ENCODE measurements at places on chromosomes 2 and 18. TPM values are rescaled to one million over a fixed set of nuclear protein-coding genes. Genes with fewer than 3 reads are reported as not detected.

GREB1 gene
- total RNA-seq, result 0.52 TPM

GRCh38 chr18:36448384-36449290 is 151.1 kb downstream of the FHOD3 start:
- no peak for DNase-seq

SERPINB13 gene
- total RNA-seq, result not detected

CABYR gene
- 9.8 TPM for total RNA-seq

COL3A1 gene
- total RNA-seq, result 7,827 TPM

DNA sequence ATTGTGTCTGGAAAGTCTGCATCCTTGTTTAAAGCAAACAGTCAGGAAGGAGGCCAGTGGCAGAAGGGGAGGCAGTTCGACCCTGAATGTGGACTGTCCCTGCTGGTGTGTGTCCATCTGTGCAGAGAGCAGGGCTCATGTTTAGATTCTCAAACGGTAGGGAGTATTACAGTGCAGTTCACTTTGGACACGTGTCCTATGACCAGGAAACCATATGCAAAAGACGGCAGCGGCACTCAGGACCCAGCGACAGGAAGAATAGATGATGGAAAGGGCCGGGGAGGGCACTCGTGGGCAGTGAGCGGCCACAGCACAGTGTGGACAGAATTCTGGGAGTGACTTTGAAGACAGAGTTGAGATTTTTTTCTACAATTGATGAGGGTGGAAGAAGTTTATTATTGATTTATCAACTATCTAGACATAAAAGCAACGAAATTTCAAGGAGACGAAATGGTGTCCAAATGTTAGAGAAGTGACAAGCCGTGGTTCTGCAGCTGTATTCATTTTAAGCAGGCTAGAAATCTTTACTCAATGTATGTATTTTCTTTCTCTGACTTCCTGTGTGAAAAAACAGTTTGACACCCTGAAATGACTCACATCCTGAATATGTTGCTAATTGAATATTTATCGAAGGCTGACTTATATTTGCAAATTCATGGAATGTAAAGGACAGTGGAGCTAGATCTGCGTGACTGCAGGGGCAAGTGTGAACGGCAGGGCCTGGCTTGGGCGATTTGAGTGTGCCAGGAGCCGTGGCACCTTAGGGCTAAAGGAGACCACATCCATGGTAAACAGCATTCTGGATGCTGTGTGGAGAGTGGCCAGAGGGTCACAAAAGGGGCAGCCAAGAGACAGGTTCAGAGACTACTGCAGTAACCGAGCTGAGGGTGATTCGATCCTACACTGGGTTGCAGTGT is 214.2 kb downstream of the PTGR3 start:
- no peak for DNase-seq

- no peak for DNase-seq
These were observed 27.4 kb downstream of the MARCHF4 start for GRCh38 chr2:216344950-216345300.

DNA sequence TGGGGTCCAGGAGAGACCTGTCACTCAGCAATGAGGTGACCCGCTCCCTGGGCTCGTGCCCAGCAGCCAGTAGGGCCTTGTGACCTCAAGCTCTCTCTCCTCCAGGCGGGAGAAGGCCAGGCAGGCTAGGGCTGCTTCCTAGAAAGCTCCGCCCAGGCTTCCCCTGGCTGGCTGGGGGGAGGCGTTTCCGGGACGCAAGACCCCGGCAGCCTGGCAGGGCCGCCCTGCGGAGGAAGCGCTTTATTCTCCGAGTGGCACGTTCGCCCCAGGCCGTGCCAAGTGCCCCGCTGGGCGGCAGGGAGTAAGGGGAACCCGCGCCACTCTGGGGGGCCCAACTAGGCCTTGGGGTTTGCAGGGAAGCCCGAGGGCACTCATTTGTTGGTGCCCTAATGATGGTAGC is 21.2 kb upstream of the EPAS1 start:
- no peak for DNase-seq

- no peak for DNase-seq
These were observed 10.2 kb upstream of the CHN1 start for GRCh38 chr2:175015340-175015739.

GRCh38 chr2:202069170-202070067 is 3.6 kb upstream of the KIAA2012 start:
- no peak for DNase-seq

EHBP1 gene
- 48.6 TPM for total RNA-seq

DNA sequence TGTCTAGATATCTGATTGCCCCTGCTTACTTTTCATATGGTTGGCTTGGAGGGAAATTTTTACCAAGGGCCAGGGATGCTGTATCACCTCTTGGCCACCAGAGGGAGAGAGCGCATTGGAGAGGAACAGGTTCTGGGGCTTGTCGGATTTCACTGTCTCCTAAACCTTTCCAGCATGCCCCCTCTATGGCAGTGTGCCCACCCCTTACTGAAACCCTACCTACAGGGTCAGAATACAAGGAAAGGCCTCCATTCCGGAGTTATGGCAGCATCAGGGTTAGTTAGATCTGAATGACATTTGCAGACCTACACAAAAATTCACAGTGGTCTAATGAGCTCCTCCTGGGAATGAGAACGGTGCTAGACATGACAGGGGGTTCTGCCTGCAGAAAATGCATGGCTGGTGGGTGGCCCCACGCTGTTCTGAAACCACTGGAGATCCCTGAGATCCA is 5.8 kb downstream of the SLC14A2 start:
- DNase-seq, result no peak

- DNase-seq, result peak; percentile 46
These were observed 21.5 kb upstream of the TNS1 start for GRCh38 chr2:218024336-218024735.

RAB27B gene
- total RNA-seq, result 0.28 TPM

DNA sequence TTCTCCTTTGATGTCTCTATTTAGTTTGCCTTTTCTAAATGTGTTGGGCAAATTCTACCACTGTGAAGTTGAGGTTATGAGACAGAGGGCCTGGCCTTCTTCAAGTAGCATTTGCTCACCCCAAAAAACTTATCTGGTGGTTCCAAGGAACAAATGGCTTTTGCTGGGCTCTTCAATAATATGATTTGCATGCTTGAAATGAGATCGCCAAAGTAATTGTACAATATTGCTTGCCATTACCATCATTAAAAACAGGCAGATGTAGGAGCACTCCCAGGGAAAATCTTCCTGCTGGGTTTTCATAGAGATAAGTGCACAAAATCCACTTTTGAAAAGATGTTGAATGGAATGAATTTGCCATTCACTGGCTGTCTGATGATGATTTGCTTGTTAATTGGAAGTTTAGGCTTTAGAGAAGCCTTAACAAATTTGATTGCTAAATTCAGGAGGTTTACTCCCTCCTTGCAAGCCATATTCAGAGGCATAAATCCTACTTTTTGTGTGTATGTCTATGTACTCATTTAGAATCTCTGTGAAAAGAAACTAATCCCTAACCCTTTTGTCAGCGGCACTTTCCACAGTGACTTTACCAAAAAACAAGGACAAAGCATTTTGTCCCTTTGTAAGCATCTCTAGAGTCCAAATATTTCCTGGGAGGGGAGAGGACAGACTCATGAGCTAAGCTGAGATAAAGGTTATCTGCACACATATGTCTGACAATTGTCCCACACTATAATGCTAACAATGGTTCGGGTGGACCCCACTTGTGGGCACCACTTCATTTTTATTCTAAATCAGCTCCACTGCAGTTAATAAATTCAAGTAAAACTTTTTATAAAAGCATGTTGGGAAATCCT is 240.8 kb upstream of the PIK3C3 start:
- no peak for DNase-seq

- no peak for DNase-seq
These were observed 726.5 kb upstream of the RAB6C start for GRCh38 chr2:129252781-129253460.

GRCh38 chr18:7950380-7951136 is 383.4 kb downstream of the PTPRM start:
- DNase-seq, result no peak

- no peak for DNase-seq
These were observed 52.9 kb downstream of the RNU4ATAC start for GRCh38 chr2:121583555-121583954.

DNA sequence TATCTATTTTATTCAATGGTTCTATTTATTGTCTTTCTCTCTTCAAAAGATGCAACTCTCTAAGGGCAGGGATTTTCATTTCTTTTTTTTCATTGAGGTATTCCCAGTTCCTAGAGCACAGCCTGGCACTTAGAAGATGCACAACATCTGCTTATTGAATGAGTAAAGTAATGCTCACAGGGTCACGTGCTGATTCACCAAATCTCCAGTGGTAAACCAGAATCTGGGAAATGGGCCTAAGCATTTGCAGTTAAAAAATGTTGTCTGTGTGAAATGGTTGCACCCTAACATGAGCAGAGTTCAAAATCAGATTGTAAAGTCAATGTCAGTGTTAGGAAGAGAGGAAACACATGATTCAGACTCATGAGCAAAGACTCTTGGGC is 15.8 kb downstream of the SLC8A1 start:
- DNase-seq, result no peak

- DNase-seq, result no peak
These were observed 1.1 kb upstream of the TET3 start for GRCh38 chr2:73983322-73984202.

C2orf78 gene
- not detected for total RNA-seq

GRCh38 chr18:76817888-76818611 is 4.3 kb upstream of the ZNF236 start:
- DNase-seq, result no peak

- DNase-seq, result no peak
These were observed 165.5 kb upstream of the CDH19 start for GRCh38 chr18:66769375-66769774.

DNA sequence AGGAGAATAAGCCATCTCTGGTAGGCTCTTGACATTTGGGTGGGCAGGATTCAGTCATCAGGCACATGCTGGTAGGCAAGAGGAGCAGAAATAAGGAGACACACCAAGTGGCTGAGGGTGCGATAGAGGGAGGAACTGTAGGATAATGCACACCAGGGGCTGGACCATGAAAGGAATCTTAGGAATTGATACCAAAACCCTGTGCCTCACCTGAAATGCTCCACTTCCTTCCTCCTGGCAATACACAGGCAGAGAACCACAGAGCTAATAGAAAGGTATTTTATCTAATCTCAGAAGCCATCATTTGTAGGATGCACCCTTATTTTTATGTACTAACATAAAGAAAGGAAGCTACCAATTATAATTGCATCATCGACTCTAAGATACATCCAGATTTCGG is 4.4 kb upstream of the CYP1B1 start:
- DNase-seq, result no peak

PRKAG3 gene
- not detected for total RNA-seq

- no peak for DNase-seq
These were observed 344.3 kb upstream of the KCNH7 start for GRCh38 chr2:163182764-163183354.

GRCh38 chr18:35478520-35479435 is 19.0 kb downstream of the INO80C start:
- no peak for DNase-seq

- peak; percentile 86 for DNase-seq
These were observed 634 bp downstream of the PTPRM start for GRCh38 chr18:7567474-7568425.

SALL3 gene
- total RNA-seq, result not detected

DNA sequence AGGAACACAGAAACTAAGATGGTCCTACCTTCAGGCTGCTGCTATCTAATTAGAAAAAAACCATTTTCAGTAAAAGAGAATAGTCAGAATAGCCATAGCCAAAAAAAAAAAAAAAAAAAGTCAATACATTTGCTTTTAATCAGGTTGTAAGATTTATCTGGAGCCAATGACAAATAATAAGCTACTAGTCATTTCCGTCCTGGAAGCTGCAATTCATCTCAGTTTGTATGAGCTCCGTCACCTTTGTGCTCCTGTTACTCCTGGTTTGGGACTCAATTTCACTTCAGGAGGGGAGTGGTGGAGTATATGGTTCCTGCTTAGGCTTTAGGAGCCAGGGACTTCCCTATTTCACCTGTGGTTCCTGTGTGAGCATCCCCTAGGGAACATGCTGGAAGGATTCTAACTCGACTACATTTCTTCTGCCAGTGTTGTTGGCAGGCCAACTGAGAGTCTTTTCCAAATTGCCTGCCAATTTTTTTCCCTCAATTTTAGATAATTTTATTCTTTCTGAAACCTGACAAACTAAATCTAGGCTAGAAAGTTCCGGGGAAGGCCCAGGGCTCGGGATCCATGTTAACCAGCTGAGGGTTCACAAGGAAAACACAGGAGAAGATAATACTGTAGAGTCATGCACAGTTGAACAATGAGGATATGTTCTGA is 481.8 kb downstream of the DLGAP1 start:
- DNase-seq, result no peak

DNA sequence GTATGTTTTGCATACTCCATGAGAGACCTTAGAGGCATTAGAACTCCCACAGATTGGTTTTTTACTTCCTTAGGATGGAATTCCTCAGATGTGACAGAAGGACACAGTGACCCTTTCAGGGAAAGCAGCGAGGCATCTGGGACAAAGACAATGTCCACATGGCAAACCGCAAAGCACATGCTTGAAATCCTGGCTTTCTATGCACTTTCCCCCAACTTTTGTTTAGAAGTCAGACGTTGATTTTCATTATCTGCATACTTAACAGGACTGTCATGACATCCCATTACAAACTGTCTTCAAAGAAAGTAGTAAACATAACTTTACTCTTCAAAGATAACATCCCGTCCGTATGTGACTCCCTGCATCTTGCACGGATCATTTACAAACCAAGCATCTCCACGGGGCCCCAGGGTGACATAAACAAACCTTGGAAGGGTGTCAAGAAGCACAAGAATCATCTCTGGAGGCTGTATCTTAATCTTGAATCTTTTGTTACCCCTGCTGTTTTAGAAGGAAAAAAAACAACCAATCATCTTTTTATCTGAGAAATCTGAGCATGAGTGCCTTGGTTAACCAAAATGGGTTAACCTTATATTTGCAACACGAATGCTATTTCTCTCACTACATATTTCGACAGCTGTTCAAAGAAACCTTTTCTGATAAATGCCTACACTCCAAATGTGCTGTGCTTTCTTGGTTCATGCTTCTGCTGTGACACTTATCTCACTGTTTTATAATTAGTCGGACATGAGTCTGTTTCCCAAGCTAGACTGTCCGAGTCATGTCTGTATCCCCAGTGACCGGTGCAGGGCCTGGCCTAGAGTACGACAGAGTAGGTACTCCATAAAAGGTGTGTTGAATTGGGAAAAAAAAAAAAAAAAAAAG is 90.8 kb downstream of the CCBE1 start:
- no peak for DNase-seq

DNA sequence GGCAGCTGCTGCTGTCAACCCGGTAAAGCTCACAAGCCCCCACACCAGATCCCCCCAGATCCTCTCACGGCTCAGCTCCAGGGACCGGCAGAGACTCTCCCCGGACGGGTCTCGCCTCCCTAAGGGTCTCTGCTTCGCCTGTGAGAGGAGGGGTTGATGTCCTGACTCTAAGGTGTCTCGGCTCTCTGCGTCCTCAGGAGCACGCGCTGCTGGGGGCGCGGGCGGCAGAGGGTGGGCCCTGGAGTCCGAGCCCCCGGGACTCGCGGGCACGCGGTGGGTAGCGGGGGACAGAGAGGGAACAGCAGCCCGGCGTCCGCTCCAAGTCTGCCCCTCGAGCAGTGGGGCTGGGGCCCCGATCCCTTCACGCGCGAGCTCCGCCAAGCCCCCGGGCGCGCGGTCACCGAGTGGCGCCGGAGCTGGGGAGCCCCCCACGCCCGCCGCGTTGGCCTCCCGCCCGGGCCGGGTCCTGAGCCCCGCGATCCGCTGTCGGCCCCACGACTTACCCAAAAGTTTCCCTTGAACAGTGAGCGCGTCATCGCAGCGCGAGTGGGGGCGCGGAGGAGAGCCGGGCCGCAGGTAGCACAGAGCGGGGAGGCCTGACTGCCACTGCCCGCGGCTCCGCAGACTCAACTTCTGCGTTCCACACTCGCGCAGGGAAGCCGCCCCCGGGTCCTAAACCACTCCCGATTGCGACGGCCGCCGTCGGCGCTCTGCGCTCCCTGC is at the start of gene PSTPIP2:
Gene PSTPIP2 (minus strand): TSS at position 608 of the 723 bp plus-strand sequence. CDS start 72 bp downstream, at position 536.
- DNase-seq, result no peak

HOXD13 gene
- not detected for total RNA-seq
